ENCODE measurements at places on chromosomes 7 and 10.

GRCh38 chr10:102691285-102692066 lies 22.7 kb downstream of the ARL3 start:
- peak; percentile 79 for DNase-seq

- no peak for DNase-seq
Observed at GRCh38 chr10:48512861-48513260, 92.0 kb downstream of the ARHGAP22 start.

DNA sequence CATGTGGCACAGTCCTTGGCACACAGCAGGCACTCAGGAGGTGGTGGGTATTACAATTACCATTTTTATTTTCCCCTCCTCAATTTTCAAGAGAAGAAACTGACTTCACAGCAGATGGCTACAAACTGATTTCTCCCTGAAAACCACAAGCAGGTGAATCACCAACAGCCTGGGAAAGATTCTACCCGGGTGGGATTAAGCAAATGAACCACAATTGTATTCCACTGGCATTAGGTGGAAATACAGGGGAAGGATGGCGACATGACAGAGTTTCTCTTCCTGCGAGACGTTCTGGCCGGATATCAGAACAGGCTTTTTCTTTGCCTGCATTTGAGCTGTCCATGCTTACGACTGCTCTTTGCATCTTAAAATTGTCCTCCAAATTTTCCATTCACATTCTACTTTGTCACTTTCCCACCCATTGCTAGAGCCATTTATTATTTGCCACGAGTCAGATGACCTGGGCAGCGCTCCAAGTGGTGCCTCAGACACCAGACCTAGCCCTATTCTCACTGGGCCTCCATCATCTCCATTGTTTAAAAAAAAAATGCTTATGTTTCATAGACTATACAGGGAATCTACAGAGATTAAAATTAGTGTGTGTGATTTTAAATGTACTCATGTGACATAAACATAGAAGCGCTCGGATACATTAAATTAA lies 4.6 kb downstream of the DENND11 start:
- peak; percentile 72 for DNase-seq

GRCh38 chr10:37856881-37857286 lies 526 bp downstream of the ZNF248 start:
- no peak for DNase-seq

DNA sequence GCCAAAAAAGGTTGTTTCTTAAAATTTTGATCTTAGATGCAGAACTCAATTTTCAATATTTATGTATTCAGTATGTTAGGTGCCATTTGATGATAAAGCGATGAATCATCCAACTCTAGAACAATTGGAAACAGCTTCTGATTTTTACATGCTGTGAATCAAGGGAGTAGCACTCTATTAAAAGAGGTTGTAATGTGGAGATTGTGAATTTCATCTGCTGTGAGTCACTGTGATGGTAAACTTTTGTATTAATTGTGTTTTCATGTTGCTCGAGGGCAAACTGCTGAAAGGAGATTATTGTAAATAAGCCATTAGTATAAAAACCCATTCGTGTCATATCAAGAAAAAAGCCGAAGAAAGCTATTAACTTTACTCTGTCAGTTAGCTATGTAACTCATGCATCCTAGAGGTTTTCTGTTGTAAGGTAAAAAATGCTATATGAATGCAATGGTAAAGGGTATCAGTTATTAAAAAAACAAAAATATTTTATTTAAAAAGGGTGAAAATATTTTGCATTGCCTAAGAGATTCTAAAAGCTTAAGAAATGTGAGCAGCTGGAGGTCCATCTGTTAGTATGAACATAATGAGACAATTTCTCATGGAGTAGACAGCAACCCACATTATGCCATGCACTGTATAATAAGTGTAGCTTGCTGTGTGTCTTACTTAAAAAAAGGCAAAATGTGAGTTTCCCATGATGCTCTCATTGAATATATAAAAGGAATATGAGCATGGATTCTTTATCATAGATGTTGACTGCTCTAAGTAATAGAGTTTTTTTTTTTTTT lies 511.0 kb upstream of the PCDH15 start:
- DNase-seq, result no peak

DNA sequence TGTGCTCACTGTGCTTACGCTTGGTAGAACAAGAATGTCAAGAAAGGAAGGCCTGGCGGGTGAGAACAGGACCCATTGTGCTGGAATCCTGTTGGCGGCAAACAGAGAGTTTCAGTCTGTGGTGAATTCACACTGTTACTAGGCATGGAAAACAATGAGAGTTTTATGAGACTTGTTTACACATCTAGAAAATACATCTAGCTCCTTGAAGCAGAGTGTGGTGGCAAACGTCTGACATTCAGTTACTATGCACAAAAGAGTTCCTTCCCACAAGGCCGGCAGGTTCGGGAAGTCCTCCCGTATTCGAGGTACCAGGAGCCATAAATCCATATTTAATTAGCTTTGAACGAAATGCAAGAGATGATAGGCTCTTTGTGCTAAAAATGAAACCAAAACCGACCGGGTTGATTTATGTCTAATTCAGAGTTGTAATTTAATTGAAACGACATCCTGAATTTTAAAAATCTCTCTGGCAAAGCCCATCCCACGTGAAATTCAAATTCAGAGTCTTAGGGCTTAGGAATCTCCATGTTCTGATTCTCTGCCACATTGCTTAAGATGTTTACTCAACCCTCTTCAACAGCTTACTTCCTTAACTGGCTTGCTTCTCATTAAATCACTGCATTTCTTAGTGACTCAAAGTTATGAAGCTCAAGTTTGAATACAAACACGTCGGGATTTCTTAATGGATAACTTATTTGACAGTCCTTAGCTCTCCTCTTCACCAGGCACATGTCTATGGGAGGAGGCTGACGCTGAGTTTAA lies 299.9 kb upstream of the PITRM1 start:
- peak; percentile 85 for DNase-seq

GRCh38 chr10:1142596-1142995 lies 86.4 kb downstream of the WDR37 start:
- DNase-seq, result no peak

- peak; percentile 87 for DNase-seq
Observed at GRCh38 chr7:191105-191980, 1.0 kb upstream of the FAM20C start.

GRCh38 chr7:80312139-80312661 lies 177.6 kb downstream of the GNAI1 start:
- peak; percentile 94 for DNase-seq

DNA sequence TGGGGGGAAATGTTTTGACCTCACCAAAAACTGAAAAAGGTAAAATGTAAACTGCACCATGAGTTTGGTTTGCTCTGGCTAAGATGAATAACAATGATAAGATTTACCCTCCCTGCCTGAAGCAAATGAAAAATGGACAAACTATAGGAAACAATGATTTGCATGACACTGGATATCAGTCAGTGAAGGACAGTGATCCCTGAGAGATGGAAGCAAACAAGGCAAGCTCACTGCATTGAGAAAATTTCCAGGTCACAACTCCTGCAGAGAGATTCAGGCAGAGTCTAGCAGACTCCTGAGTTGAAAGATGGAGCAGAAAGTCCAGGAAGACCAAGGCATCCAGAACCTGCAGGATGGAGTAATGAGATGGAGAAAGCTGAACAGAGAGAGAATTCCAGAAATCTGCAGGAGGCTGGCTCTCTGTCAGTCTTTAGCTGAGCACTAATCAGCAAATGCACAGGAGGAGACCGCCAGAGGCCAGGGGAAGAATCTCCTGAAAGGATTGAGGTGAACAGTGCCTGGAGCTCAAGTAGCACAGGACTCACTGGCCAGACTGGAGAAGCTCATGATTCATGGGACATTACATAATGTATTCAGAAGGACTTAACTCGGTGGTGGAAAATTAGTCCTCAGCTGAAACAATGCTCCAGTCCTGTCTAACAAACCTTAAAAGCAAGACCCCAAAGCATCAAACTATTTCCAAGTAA lies 51.2 kb upstream of the PALS2 start:
- DNase-seq, result no peak

DNA sequence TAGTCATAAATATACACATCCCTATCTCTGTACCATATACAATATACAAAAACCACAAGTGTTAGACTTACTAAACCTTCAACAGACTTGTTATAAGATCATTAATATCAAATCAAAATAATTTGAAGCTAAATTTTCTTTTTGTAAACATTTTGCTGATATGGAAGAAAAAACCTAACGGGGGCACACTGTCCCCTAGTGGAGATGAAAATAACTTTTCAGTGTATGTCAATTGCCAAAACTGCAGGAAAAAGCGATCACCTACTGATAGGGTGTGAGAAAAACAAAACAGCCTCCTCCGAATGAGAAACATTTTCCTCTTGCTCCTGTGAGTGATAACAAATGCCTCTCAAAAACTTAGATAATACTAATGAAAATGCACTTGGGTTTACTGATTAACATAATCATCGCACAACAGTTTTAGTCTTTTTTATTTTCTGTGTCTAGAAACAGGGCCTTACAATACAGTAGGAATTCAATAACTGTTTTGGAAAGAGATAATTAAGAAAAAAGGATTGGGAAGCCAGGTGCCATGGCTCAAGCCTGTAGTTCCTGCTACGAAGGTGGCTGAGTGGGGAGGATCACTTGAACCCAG lies 322.7 kb downstream of the CRPPA start:
- peak; percentile 45 for DNase-seq

DNA sequence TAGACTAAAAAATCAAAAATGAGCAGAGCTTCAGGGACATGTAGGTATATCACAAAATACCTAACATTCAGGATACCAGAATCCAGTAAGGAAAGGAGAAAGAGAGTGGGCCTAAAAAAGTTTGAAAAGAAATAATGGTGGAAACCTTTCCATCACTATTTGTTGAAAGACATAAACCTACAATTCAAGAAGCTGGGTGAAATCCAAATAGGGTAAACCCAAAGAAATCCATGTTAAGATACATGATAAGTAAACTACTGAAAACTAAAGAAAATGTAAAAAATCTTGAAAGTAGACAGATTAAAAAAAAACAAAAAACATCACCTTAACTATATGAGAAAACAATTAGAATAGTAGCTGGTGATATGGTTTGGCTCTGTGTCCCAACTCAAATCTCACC lies 76.7 kb upstream of the COMTD1 start:
- DNase-seq, result no peak

GRCh38 chr10:4503076-4503475 lies 322.9 kb upstream of the AKR1E2 start:
- DNase-seq, result peak; percentile 16
